CD4-positive, alpha-beta T cell treated with Interleukin-4 for 1 hour (primary cell): ENCODE measurements at places on chromosomes 3 and 15.

DNA sequence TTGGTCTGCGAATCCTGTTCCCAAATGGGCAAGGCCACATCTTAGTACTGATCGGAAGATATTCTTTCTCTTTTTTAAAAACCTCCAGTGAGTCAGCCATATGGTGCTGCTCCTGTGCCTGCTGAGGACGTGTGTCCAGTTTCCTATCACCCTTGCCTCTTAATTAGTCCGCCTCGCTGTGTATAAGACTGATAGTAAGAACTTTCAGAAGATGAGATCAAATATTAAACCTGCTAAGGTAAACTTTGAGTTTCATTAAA, 612 bp downstream of the UBA5 start:
- no peak for DNase-seq

- DNase-seq, result no peak
Measured at GRCh38 chr15:36595611-36596010, 16.2 kb downstream of the CDIN1 start.

DNA sequence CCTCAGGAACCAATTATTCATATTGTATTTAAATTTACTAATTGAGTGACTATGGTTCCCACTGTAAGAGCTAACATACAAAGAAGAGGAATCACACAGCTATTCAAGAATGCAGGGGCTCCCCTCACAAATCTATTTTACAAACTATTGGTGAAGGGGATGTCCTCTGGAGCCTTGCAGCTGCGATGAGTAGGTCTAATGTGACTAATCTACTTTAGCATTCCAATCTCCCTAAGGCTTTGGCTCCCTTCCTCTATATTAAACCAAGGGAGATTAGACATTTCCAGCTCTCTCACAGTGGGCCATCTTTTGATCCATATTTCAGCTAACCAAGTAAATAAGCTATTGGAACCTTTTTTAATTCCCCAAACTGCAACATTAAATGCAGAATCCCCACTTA, 514.2 kb upstream of the BCHE start:
- no peak for DNase-seq

GRCh38 chr3:178603735-178604134, 67.5 kb downstream of the KCNMB2 start:
- no peak for DNase-seq

GRCh38 chr3:71087143-71088018, 496.1 kb downstream of the FOXP1 start:
- DNase-seq, result peak; percentile 45

DNA sequence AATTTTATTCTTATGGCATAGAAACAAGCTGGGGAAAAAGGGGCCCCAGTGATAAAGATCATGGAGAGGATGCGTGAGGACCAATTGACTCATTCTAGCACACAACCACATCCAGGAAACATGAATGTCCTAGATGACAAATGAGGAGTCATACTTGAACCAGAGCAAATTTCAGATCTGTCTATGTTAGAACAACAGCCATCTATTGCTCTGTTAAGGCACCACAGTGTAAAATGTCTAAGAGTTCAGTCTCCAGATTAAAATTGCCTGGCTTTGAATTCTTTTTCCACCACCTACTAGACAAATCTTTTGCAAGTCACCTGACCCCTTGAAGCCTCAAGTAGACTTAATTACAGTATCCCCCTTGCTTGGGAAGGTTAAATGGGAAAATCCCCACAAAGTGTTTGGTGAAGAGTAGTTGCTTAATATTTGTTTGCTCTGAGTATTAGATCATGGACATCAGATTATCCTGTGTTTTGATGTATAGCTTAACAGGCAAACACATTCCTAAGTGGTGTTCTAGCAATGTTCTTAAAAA, 258.7 kb upstream of the TGFBR2 start:
- no peak for DNase-seq

- DNase-seq, result no peak
Measured at GRCh38 chr3:129514563-129514962, 13.9 kb upstream of the RHO start.

GRCh38 chr3:48140936-48141603, 47.1 kb downstream of the CDC25A start:
- no peak for DNase-seq

GRCh38 chr3:97680210-97680609, 84.3 kb upstream of the ARL6 start:
- no peak for DNase-seq

GRCh38 chr3:194322678-194323211, 28.4 kb downstream of the CPN2 start:
- no peak for DNase-seq

DNA sequence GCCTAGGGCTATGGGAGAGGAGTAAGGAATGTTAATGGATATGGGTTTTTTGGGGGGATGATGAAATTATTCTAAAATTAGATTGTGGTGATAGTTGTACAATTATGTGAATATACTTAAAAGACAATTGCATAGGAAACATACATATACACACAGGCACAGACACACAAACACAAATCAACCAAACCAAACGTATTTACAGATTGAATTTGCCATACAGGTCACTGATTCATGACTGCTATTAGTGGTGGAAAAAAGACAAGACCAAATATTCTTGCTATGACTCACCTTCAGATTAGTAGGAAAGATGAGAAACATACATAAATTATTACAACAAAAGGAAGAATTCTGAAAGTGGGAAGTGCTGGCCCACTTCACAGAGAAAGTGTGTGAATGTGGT, 85.3 kb downstream of the C3orf38 start:
- DNase-seq, result no peak

DNA sequence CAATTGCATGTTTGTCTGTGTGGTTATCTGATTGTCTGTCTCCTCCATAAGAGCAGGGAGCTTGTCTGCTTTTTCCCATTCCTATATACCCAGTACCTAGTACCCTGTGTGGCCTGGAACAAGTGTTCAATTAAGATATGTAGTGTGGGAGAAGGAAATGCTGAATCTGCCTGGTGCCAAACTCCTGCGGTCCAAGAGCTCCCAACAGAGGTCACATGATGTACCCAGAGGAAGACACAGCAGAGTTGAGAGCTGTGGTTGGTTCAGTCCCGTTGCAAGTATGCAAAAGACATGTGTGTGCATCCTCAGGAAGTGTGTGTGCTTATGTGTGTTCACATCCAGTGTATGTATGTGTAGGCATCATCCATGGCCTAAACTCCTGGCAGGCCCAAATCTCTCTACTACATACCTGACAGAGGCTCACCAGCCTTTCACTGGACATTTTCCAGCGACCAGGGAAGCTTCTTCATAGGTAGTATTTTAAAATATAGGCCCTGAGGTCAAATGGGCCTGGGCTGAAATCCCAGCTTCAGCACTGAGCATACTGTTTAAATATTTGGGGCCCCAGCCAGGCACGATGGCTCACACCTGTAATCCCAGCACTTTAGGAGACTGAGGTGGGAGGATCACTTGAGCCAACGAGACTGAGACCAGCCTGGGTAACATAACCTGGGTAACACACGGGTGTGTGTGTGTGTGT, 34.0 kb upstream of the ITGA11 start:
- DNase-seq, result no peak

DNA sequence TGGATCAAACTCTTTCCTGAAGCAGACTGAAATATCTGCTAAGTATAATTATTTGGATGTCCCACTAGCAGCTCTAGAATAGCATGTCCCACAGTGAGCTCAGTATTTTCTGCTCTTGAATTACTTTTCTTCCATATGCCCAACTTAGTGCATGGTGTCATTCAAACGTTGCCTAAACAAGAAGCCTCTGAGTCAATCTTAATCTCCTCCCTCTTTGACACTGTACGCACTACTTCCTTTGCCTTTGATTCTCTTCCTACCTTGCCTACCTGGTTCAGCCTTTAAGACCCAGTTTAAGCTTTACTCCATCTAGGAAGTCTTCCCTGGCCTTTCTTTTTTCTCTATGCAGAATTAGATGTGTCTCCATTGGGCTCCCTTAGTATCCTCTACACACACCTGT, 54.5 kb downstream of the SEC22A start:
- DNase-seq, result no peak

GRCh38 chr3:197522183-197522715, 33.5 kb downstream of the BDH1 start:
- DNase-seq, result no peak

DNA sequence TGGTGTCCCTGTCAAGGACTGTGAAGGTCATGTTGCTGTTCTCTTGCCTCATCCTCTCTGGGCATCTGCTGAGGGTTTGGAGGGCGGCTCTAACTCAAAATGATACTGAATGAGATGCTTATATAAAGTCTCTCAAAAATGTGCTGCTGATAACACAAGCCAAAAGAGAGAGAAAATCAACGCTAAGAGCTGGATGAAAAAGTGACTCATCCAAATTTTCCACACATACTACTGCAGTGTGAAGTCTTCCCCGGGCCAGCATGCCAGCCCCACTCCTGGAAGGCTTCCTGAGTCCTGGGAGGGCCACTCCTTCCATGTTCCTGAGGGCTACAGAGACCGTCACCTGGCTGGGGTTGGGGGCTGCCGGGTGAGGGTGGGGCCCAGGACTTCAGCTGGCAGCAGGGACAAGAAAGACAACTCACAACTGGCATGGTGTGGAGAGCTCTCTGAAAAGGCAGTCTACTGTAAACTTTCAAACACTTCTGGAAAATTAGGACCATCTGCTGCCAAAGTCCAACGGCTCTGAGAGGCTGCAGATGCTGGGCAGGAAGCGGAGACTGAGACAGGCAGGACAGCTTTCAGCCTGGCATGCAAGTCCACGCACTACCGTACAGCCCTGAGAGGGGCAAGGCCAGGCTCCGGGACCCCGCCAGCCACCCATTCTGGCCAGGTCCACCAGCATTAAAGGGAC, 200.3 kb downstream of the ADAMTS17 start:
- no peak for DNase-seq

- no peak for DNase-seq
Measured at GRCh38 chr3:112005091-112005672, 6.5 kb downstream of the TAGLN3 start.

DNA sequence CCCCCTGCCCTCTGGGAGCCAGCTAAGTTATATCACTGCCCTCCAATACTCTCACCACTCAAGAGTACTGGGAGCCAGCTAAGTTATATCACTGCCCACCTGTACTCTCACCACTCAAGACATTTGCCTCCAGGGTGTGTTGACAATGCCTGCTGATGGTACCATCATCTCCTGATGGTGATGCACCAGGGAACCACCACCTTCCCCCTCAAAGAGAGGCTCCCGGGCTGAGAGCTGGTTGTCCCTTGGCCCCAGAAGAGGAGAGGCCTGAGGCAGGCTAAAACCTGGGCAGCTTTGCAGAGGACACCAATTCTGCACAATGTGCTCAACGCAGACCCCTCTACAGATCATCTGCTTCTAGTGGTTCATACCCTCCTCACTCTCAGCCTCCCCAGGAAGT, 7.5 kb upstream of the HAPLN3 start:
- no peak for DNase-seq

DNA sequence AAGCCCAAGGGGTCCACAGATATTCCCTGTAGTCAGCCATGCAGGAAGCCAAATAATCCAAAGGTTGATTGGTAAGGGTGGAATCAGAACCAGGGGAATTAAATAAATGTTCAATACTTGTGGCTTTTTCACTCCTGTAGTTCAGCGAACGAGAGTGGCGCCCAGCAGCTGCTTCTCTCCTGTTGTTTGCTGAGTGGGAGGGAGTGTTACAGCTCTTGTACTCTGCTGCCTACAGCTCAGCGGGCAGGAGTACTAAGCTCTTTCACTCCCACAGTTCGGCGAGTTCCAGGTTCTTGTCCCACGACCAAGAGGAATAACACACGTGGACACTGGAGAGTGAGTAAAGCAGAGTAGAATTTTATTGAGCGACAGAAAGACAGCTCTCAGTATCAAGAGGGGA, 105.9 kb downstream of the MOBP start:
- DNase-seq, result no peak

GRCh38 chr15:100103828-100104227, 237.9 kb downstream of the ADAMTS17 start:
- no peak for DNase-seq

DNA sequence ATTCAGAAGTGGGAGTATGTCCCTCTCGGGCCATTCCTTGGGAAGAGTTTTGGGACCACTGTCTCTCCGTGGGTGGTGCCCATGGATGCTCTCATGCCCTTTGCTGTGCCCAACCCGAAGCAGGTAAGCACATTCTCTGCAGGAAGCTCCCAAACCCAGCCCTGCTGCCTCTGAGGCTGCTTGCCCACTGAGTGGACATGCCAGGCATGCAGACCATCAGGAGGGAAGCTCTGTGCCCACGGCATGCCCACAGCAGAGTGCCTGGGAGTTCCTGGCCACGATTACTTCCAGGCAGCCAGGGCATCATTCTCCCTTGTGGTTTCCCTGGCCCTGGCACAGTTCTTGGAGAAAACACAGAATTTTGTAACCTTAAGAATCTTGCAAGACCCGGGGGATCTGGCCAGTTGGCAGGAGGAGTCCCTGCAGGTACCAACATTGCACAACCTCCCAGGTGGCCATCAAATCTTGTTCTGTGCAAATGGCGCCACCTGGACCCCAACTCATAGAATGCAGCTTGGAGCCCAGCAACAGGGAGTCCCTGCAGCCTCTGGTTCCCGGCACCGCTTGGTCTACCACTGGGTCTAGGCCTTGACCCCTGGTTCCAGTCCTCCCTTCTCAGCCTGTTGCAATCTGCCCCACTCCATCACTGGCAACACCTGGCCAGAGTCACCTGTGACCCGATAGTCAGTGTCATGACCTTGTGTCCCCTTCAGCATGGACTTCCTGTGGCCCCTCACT, 20.4 kb downstream of the FAH start:
- DNase-seq, result peak; percentile 69

DNA sequence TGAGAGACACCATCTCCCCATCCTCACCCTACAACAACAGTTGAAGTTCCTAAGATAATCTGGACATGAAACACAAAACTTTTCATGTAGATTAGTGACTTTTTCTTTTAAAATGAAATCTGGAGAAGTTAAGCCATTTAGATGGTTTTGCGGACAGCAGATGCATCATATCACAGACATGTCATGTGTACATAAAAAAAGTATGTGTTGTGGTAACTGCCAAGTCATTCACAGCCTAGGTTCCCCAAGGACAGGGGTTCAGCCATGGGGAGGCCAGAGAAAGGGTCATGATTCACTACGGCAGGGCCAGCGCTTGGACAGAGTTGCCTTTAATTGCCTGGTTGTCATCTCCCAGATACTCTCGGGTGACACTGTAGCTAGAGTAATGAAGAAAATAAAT, 163.2 kb downstream of the PDZRN3 start:
- no peak for DNase-seq

DNA sequence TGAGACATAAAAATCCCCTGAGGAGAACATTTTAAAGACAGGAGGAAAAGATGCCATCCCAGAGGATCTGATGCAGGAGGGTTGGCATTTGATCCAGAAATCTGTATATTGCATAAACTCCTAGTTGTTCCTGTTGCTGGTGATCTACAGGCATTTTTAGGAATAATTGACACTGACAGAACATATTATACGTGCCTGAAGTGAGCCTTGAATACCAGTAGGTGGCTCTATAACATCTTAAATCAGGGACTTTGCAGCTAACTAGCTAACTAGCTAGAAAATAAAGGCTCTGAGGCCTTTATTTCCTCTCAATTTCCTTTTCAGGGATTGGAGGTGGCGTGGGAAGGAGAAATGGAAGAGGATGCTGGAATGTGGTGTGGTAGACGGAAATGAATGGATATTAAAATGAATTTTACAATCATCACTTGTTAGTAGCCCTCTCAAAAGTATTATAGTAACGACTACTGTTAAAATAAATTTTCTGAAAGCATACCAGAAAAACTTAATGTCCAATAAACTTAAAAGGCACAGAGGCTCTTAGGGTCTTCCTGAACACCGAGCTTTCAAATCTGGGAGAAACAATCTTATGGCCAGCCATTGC, 73.8 kb upstream of the ZBED2 start:
- DNase-seq, result peak; percentile 72

GRCh38 chr3:1228289-1228688, 135.5 kb downstream of the CNTN6 start:
- no peak for DNase-seq
